ENCODE measurements at places on chromosomes 11 and 22. TPM values are rescaled to one million over a fixed set of nuclear protein-coding genes. Genes with fewer than 3 reads are reported as not detected.

DNA sequence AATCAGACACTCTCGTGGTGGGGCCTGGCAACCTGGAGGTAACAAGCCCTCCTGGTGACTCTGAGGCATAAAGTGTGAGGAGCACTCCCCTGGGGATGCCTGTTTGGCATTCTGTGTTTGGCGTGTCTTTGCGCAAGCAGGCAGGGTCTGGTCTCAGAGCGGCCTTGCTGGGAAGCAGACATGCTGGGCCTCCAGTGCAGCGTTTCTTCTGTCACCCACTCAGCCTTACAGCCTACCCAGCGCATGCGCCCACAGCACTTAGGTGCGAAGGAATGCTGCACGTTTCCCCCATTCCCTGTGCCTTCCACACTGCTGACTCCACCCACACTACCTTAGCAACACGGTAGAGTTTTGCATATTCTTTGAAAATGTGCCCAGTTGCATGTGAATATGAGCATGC lies 7.4 kb upstream of the CXCR5 start:
- H3K36me3 ChIP-seq: no peaks in the 10 kb centered on the region
- H3K27ac ChIP-seq: no peak overlapping the region
- no peaks in the 10 kb centered on the region for H3K4me1 ChIP-seq

DNA sequence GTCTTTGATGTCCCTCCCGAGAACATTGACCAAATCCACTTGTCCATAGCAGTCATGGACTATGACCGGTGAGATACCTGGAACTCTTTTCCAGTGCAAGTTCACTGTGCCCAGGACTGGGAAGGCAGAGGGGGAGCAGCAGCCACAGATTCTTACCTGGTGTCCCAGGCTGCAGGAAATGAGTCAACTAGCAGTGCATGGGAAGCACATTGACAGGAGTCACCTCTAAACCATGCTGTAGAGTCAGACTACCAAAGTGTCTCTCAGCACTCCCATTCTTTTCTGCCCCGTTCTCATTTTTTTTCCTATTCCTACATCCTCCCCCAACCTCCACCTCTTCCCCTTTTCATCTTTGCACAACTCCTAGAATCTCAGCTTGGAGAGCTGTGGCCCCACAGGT lies 67.2 kb upstream of the OLFML1 start:
- H3K4me3 ChIP-seq: no peak overlapping the region
- no peaks in the 10 kb centered on the region for H3K4me1 ChIP-seq
- no peak for DNase-seq
- peaks cover 50% of the 10 kb centered on the region for H3K27me3 ChIP-seq
- H3K27ac ChIP-seq: no peak overlapping the region
- no peaks in the 10 kb centered on the region for H3K36me3 ChIP-seq

The AGBL2 gene
- total RNA-seq: not detected

The MAJIN gene
- not detected for total RNA-seq

The CALCA gene
- not detected for total RNA-seq

The RFPL2 gene
- 0.61 TPM for total RNA-seq

DNA sequence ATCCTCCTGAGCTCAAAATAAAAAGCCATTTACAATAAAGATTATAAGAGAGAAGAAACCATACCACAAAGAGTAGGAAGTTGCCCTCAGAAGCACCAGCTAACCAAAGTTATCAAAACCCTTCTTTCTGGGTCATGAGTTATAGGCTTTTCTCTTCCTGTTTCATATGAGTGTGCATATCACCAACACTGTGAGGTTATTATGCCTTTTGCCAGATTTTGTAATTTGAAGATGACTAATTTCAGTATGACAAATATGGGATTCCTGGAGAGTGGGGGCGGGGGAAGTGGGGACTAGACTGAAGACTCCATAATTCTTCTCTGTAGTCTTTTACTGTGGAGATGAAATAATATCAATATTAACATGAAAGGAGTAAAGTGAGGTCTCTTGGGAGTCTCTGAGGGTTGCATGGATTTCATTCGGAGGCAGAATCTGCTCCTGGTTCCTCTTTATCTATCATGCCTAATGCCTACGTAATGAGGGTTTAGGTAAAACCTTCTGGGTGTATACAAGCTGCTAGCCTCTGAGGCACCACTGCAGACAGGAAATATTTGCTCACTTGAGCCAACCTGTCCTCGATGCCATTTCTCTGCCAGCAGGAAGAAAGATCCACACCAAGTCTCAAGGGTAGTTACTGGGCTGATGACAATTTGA lies 2.1 kb downstream of the LPXN start:
- peaks cover 14% of the 10 kb centered on the region for H3K4me1 ChIP-seq
- no peak overlapping the region for H3K4me3 ChIP-seq
- DNase-seq: no peak
- no peaks in the 10 kb centered on the region for H3K27me3 ChIP-seq

- DNase-seq: no peak
- H3K4me1 ChIP-seq: no peaks in the 10 kb centered on the region
- no peaks in the 10 kb centered on the region for H3K36me3 ChIP-seq
- H3K4me3 ChIP-seq: no peak overlapping the region
Measured at GRCh38 chr11:94757037-94757735, 11.0 kb upstream of the AMOTL1 start.

The CLMP gene
- total RNA-seq: 3.2 TPM

- no peak overlapping the region for H3K27ac ChIP-seq
- H3K4me1 ChIP-seq: no peaks in the 10 kb centered on the region
- no peaks in the 10 kb centered on the region for H3K36me3 ChIP-seq
- no peak overlapping the region for H3K4me3 ChIP-seq
- no peak for DNase-seq
- peaks cover 29% of the 10 kb centered on the region for H3K27me3 ChIP-seq
Measured at GRCh38 chr22:49025791-49026493, 801.7 kb downstream of the BRD1 start.

The CDC42BPG gene
- 30.1 TPM for total RNA-seq

DNA sequence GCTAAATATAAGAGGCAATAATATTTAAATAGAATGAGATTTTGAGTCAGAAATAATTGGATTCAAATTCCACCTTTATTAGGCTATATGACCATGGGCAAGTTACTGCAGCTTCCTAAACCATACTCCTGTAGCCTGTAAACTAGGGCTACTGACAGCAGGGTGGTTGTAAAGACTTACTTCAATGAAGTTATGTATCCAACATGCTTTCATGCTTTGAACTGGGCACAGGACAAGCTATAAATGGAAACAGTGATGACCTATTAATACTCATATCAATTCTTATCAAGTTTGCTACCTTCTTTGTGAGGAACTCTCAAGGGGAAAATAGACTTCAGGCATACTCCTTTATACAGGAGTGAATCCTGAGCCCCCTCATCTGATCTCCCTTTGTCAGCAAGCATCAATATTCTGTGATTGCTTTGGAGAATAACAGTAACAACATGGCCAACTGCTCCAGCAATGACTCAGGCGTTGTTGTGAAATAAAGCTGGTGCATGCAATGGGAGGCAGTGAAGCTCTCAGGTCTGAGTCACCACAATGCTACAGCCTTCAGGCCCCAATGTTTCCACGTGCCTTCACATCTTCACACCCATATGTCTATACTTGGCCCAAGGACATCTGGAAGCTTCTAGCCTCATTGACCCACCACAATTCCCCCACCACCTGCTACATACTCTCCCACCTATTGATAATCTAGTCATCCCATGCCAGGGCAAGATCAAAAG lies 102.5 kb downstream of the KCNA4 start:
- no peaks in the 10 kb centered on the region for H3K36me3 ChIP-seq
- no peak overlapping the region for H3K4me3 ChIP-seq
- H3K27me3 ChIP-seq: no peaks in the 10 kb centered on the region
- DNase-seq: no peak
- H3K4me1 ChIP-seq: no peaks in the 10 kb centered on the region

The TAGLN gene
- total RNA-seq: 10.0 TPM

The PLEKHA7 gene
- total RNA-seq: 7.2 TPM

- no peaks in the 10 kb centered on the region for H3K27me3 ChIP-seq
- peaks cover 8% of the 10 kb centered on the region for H3K4me1 ChIP-seq
- peaks cover 18% of the 10 kb centered on the region for H3K36me3 ChIP-seq
Measured at GRCh38 chr11:118649941-118650340, 29.5 kb downstream of the TREH start.

The SLC25A17 gene
- 16.6 TPM for total RNA-seq

DNA sequence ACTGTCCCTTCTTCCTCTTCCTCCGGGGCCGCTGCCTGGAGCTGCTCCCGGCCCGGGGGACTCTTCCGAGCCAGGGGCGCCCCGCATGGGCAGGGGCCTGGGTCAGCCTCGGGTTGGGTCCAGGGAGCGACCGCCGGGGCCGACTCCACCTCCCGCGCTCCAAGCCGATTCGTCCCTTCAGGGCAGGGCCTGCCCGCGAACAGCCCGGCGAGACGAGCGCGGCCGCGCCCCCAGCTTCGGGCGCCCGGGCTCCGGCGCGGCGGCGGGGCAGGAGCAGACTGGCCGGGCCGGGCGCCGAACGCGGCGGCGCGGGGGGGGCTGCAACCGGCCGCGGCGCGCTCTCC lies at the start of gene LARGE1:
TSS of gene LARGE1 (minus strand) at position 280 of the 344 bp plus-strand sequence.
- no peak within 1 kb of the TSS for H3K27ac ChIP-seq
- no peaks in the 10 kb centered on the region for H3K36me3 ChIP-seq
- H3K4me1 ChIP-seq: peaks cover 7% of the 10 kb centered on the region
- H3K27me3 ChIP-seq: 0 out of 2 replicates have a peak, but pooled peaks cover 6% of the 10 kb centered on the region
- H3K4me3 ChIP-seq: peak within 1 kb of the TSS; percentile 42

- no peaks in the 10 kb centered on the region for H3K4me1 ChIP-seq
- DNase-seq: no peak
- no peak overlapping the region for H3K27ac ChIP-seq
Measured at GRCh38 chr11:42410251-42410955, 901.4 kb upstream of the API5 start.

DNA sequence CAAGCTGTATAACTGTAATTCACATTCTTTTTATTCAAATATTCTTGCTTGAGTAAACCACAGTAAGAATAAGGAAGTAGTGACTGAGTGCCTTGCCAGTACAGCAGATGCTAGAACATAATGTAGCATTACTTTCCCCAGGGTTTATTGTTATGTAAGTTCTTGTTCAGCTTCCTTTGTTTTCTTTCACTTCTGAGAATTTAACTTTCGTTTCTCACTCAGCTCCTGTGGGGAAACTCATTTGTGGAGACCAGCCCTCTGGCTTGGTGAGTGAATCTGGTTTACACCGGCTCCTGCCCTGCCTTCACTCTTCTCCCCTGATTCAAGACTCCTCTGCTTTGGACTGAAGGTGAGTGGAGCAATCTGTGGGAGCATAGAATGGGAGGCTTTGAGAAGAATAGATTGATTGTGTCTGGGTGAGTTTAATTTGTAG lies at the start of gene TRIM22:
TSS of gene TRIM22 (plus strand) at position 240 of the 433 bp plus-strand sequence. CDS start 6,443 bp downstream, outside the sequence.
- 0 out of 2 replicates have a peak, but pooled peaks cover 4% of the 10 kb centered on the region for H3K4me1 ChIP-seq
- peaks cover 7% of the 10 kb centered on the region for H3K27me3 ChIP-seq
- H3K27ac ChIP-seq: no peak within 1 kb of the TSS
- no peaks in the 10 kb centered on the region for H3K36me3 ChIP-seq
- H3K4me3 ChIP-seq: no peak within 1 kb of the TSS

- H3K4me3 ChIP-seq: no peak overlapping the region
- H3K36me3 ChIP-seq: no peaks in the 10 kb centered on the region
- H3K27me3 ChIP-seq: no peaks in the 10 kb centered on the region
- no peak overlapping the region for H3K27ac ChIP-seq
- no peaks in the 10 kb centered on the region for H3K4me1 ChIP-seq
- DNase-seq: no peak
Measured at GRCh38 chr11:91041626-91042025, 818.8 kb upstream of the CHORDC1 start.

The JAML gene
- total RNA-seq: 0.30 TPM

The TMEM109 gene
- 44.4 TPM for total RNA-seq

GRCh38 chr22:29388759-29389090 lies 355 bp upstream of the AP1B1 start:
- peaks cover 11% of the 10 kb centered on the region for H3K4me1 ChIP-seq
- peak overlapping the region; percentile 50 for H3K27ac ChIP-seq
- H3K4me3 ChIP-seq: peak overlapping the region; percentile 95
- DNase-seq: no peak

DNA sequence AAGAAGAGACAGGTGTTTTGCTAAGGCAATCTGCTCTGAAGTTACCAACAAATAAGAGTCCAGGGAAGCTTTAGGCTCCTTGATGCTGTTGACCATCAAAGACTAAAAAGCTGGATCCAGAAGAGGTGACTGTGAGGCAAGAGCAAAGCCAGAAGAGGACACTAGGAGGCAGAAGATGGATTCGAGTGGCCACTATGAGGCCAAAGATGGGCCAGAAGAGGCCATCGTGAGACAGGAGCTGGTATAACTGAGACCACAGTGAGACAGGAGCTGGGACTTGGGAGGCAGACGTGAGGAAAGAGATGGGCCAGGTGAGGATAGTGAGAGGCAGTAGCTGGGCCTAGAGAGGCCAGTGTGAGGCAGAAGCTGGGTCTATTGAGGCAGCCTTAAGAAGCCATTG lies 37.7 kb downstream of the OR4C45 start:
- no peaks in the 10 kb centered on the region for H3K36me3 ChIP-seq
- no peak for DNase-seq
- H3K27ac ChIP-seq: no peak overlapping the region
- H3K4me3 ChIP-seq: no peak overlapping the region
- H3K27me3 ChIP-seq: no peaks in the 10 kb centered on the region

The VSIG2 gene
- not detected for total RNA-seq

The ENTHD1 gene
- not detected for total RNA-seq

- no peaks in the 10 kb centered on the region for H3K36me3 ChIP-seq
- H3K27ac ChIP-seq: no peak overlapping the region
- H3K4me3 ChIP-seq: no peak overlapping the region
- DNase-seq: no peak
- peaks cover 9% of the 10 kb centered on the region for H3K27me3 ChIP-seq
Measured at GRCh38 chr11:94586546-94586945, 19.4 kb downstream of the PIWIL4 start.

The OLFML1 gene
- not detected for total RNA-seq

The GAL gene
- 83.1 TPM for total RNA-seq

DNA sequence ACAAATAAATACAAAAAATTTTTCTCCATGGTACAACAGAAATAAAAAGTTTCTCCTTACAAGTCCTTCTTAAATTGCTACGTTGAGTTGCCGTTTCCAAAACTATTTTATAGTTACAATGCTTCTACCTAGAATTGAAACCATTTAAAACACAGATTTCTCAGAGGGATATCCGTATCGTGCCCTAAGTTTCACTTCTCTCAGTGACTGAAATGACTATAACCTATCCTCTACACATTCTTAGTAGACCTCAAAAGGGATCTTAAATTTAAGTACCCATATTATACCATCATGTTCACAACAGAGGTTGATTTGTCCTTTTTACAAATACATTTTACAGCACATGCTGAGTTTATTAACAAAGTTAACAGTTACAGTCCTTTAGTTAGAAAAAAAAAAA lies 44.1 kb downstream of the USP28 start:
- H3K27me3 ChIP-seq: no peaks in the 10 kb centered on the region
- H3K4me1 ChIP-seq: no peaks in the 10 kb centered on the region
- H3K27ac ChIP-seq: no peak overlapping the region
- peaks cover 3% of the 10 kb centered on the region for H3K36me3 ChIP-seq

GRCh38 chr11:130422251-130422995 lies 6.0 kb downstream of the ADAMTS8 start:
- H3K36me3 ChIP-seq: no peaks in the 10 kb centered on the region
- H3K27ac ChIP-seq: no peak overlapping the region
- H3K4me3 ChIP-seq: no peak overlapping the region
- peaks cover 44% of the 10 kb centered on the region for H3K27me3 ChIP-seq
- no peak for DNase-seq

The APOA5 gene
- total RNA-seq: 0.12 TPM

Measured in HCT116 (cell line).